ENCODE measurements at places on chromosomes 7 and 10.

- DNase-seq, result no peak
Measured at GRCh38 chr10:69360485-69361302, 56.0 kb downstream of the TACR2 start.

GRCh38 chr10:3774814-3775695 is 10.0 kb downstream of the KLF6 start:
- DNase-seq, result no peak

DNA sequence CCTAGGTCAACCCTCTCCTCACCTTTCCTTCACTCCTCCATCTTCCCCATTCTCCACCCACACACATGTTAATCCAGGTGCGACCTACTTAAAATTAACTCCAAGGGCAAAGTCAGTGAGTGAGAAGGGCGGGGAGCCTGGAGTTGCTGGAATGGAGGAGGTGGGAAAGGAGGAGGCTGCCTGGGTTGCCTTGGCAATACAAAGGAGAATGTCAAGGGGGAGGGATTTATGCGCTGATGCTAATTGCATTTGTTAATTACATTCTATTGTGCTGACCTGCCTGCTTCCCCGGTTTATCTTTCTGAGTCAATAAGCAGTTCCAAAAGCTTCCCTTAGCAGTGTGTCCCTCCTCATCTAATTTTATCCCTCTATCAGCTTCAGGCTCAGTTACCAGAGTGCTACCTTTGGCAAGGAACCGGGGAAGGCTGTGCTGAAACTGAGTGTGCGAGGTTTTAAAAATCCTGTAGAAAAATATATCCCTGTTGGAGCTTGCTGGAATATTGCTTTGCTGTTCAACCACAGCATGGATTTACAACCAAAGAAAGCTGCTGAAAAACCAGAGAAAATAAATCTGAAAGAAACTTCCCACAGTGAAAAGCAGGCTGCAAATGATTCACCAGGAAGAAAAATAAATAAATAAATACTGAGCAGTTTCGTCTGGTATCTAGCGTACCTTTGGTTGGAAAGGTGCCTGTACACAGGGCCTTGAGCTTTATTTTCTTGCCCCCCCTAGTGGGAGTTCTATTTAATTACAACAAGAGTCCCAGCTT is 113.2 kb upstream of the DGKB start:
- DNase-seq, result no peak

- peak; percentile 55 for DNase-seq
Measured at GRCh38 chr10:26438534-26439341, 597 bp downstream of the APBB1IP start.

GRCh38 chr10:938941-939678 is 7.6 kb upstream of the LARP4B start:
- no peak for DNase-seq

DNA sequence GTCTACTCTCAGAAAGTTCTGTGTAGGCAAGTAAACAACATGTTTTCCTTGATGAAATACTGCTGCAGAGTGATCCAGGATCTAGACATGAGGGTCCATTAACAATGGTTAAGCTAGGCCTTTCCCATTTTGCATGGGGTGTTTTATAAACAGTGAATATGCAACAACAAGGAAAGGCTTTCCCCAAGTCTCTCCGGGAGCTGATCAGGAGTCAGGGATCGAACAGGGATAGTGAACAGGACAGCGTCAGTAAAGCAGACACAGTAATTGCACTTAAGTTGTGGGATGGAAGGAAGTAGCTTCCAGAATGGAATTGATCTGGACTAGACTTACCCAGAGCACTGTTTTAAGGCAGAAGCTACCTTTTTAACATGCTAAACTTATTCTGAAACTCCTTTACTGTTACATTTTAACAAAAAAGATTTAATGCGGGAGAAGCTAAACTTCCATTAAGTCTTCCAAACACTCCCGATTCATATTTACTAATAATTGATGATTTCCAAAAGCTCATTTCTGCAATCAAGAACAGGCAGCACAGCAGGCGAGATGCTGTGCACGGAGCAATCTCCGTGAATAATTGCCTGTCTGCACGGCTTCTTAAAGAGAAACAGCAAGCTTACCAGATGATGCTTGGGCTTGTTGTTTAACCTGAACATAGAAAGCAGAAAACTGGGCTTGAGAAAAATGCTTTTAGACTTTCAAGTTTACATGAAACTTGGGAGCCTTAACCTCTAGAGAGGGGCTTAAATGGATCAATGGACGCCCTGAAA is 50.3 kb upstream of the DOCK1 start:
- no peak for DNase-seq
